ENCODE measurements at places on chromosomes 5 and 9.

DNA sequence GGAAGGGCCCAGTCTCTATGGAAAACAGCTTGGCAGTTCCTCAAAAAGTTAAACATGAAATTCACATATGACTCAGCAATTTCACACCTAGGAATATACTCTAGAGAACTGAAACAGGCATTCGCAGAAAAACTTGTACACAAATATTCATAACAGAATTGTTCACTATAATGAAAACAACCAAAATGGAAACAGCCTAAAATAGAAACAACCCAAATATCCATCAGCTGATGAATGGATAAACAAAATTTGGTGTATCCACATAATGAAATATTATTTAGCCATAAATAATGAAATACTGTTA, 4.8 kb upstream of the GPR150 start:
- no peak for DNase-seq

- no peak for DNase-seq
Measured at GRCh38 chr5:90930756-90931431, 372.3 kb downstream of the ADGRV1 start.

DNA sequence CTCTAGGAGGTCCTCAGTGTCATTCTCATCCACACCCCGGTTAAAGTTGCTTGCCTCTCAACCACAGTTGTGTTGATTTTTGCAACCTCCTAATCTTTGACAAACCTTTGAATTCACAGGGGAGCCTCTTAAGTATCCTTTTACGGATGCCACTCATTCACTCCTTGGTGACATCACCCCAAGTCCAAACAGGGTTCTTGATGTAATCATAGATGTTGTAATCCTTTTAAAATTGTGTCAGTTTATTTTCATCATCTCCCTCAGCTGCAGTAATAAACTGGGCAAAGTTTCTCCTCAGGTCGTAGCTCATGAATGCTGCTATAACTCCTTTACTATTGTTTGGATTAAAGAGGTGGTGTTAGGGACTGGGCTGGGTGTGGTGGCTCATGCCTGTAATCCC, 637.2 kb upstream of the NUDT12 start:
- DNase-seq: no peak

- no peak for DNase-seq
Measured at GRCh38 chr5:172093559-172093958, 87.1 kb upstream of the FBXW11 start.

- no peak for DNase-seq
Measured at GRCh38 chr5:151949701-151950308, 25.2 kb upstream of the GLRA1 start.

- DNase-seq: no peak
Measured at GRCh38 chr9:88746743-88747398, 211.9 kb downstream of the NXNL2 start.

DNA sequence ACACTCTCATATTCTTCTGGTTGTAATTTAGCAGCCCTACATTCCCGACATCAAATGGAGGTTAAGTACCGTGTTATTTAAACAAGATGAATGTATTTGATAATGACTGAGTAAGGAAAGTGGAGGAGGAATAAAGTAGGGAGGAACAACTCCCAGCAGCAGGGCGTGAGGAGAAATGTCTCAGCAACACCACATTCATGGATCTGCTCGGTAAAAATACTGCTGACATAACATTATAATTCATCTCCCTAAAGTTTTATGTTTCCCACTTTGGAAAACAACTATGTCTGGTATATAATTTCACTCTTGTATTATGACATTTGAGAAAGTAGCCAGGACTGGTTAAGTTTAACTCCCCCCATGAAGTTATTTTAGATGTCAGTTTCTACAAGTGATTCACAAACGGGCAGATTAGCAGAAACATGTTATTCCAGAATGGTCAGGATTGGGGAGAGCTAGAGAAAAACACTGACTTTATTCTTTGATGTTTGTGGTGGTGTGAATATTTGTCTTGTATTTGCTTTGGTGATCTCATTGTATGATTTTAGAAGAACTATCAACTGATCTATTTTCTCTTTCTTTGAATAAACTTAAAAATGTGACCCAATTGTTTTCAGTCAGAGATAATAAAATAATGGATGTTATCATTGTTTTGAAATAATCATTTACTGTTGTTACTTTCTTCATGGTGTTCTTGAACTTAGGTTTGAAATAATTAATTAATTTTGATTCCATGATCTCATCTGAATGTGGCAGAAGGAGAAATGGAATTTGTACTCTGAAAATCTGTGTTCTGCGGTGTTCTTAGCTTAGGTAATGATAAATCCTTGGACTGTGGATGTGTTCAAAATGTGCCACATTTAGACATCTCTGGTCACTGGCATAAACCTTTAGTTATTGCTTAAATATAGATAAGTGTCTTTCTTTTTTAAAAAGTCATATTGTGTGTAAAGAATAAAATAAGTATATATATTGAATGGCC, 303.6 kb upstream of the ZNF608 start:
- no peak for DNase-seq

DNA sequence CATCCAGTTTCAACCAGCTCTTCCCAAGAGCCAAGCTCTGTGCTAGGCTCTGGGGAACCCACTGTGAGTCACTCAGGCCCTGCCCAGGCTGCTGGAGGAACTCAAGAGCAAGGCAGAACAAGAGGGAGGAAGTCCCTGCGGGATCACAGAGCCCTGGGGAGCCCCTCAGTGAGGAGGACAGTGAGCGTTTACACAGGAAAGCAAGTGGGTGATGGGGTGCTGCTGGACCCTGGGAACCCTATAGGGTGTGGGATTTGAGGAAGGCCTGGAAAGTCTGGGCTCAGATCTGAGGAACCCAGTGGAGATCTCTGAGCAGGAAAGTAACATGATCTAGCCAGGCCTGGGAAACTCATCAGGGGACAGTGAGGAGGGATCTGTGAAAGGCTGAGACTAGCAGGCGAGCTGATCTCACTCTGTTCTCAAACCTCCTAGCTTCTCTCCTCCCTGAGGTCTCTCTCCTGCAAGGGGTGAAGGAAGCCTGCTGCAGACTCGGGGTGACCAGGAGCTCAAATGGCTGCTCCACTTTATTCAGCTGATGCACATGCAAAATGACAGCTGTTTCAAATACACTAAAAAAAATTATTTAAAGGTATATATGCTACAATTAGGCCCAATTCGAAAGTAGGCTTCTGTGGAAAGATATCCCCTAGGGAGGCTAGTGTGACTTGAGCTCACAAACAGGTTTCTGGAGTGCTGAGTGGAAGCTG, 70.0 kb downstream of the SHB start:
- DNase-seq: no peak

GRCh38 chr5:96901384-96901783, 25.1 kb downstream of the ERAP2 start:
- DNase-seq: no peak

DNA sequence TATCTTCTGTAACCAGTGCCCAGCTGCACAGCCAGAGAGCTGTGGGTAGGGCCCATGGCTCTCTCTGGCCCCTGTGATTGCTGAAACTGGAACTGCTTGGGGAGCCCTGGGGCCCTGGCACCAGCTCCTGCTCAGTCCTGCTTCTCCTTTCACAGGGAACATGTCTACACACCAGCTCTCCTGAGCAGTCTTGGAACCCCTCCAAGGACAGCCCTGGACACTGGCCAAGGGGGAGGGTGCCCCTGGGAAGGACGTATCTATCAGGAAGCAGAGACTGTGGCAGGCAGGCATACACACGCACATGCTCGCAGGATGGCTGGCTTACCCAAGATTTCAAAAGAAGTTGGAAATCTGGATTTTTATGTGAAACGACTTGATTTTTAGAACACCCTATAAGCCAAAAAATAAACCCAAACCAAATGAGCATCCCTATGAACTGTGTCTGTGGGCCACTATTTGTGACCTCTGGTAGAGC, 8.8 kb upstream of the TRAF1 start:
- peak; percentile 70 for DNase-seq

- DNase-seq: no peak
Measured at GRCh38 chr5:87319469-87319868, 51.8 kb downstream of the RASA1 start.

GRCh38 chr5:132425975-132426524, 56.5 kb downstream of the SLC22A5 start:
- no peak for DNase-seq

DNA sequence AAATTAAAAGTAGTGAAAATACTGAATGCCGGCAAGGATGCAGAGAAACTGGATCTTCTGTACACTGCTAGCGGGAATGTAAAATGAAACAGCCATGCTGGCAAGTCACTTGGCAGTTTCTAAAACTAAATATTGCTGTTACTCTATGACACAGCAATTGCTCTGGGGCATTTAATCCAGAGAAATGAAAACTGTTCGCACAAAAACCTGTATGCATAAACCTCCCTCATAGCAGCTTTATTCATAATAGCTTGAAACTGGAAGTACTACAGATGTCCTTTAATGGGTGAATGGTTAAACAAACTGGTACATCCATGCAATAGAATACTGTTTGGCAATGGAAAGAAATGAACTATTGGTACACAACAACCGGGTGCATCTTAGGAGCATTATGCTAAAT, 167.2 kb downstream of the ARHGAP26 start:
- no peak for DNase-seq

DNA sequence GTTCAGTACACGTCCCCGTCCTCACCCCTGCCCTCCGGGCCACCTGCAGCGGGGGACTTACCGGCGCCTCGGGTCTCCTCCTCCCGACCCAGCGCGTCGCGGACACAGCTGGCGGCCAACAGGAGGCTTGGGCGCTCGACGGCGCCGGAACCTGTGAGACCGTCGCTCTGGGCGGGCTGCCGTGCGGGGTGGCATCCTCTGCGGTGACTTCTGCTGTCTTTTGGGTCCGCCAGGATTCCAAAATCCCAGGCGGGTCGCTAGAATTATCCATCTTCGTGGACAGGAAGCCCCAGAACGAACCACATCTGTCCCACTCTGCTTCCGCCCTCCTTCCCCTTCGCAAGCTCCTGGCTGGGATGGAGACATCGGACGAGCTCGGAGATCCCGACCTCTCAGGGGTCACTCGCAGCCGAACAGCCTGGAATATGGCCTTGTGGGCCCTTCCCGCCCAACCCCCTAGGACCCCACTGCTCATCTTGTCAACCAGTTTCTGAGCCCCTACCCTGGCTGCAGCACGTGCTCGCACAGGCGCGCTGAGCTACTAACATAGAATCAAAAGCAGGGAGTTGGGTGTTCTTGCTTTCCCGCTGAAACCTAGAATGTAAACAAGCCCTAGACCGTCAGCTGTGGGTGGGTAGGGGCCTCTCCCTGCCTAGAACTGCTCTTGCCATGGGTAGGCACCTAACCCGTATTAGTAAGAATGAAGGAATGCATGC, 947 bp upstream of the MARCHF3 start:
- no peak for DNase-seq

DNA sequence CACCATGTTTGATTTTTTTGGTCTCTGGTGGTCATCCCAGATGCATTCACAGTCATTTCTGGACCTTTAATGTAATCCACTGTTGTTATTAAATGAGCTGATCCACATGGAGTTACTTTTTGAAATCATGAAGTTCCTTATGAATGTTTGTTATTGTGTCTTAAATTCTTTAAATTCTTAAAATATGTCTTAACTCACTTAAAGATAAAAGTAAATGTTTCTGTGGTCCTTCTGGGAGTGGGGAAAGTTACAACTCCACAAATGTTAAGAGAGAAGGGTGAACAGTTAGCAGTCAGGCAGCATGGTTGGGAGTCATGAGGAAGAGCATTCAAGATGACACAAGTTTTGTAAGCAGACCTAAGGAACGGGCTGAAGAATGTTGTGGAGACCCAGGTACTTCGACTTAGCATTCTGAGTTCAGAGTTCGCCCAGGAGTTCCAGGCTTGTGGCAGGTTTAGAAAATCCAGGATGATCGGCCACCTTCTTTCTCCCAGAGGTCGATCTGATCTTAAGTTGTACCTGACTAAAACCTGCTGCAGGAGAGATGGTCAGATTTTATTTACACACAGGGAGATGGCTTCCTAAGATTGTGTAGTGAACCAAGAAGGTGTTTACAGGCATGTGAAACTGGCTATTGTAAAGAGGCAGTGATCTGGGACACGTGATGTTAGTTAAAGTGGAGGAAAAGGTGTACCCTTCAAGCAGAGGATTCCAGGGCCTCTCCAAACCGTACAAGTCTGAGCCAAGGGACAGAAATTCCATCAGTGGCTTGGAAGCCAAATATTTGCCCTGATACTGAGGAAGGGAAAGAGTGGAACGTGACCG, 17.2 kb downstream of the SLC1A1 start:
- no peak for DNase-seq

DNA sequence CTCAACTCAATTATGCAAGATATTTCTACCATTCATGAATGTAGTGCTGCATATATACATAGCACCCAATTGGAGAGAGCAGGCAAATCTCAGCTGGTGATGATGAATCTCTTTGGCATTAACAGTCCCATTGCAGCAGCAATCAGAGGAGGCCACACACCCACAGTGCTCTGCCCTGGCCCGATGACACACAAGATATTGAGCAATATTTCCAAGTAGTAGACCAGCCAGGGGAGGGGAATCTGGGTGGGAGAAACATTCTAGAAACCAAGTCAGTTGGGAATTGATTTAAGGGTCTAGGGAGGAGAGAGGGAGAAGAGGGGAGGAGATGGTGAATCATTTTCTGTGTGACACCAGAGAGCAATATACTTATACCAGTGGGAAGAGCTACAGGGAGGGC, 14.9 kb upstream of the C5orf63 start:
- DNase-seq: no peak

- DNase-seq: no peak
Measured at GRCh38 chr9:33320568-33321261, 30.4 kb downstream of the NFX1 start.

- DNase-seq: no peak
Measured at GRCh38 chr9:98071737-98072136, 15.2 kb downstream of the NANS start.

GRCh38 chr9:87816036-87816435, 66.6 kb upstream of the SPATA31E1 start:
- no peak for DNase-seq

DNA sequence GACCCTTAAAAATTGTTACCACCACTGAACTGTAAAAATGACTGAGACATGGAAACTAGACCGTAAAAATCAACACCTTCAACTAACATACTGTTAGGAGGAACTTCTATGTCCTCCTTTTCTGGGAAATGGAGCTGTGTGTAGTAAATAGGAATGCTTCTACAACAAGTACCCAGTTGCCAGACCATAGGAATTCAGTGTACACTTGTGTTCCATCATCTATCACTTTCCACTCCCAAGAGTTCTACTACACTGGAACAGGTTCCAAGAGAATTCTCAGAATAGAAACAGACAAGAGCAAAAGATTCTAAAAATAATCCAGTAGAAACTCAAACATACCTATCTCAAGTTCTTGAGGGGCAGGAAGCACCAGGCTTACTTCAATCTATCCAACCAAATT, 23.6 kb downstream of the UBAP2 start:
- DNase-seq: no peak

- no peak for DNase-seq
Measured at GRCh38 chr5:143225511-143225910, 178.0 kb downstream of the NR3C1 start.

DNA sequence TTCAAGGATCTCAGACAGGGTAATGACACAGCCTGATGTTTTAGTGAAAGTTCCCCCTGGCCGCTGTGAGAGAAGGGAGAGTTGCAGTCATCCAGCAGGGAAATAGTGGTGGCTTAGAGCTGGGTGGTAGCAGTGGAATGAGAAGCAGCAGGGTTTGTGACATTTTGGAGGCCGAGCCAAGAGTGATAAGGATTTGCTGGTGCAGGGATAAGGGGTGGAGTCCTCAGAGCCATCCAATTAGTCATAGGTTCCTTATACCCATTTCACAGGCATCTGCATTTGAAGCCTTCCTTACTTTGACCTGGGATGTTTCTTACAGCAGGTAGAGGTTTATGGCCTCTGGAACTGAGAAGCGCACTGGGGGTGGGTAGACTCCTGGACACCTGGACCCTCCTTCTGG, 12.8 kb downstream of the JADE2 start:
- DNase-seq: no peak
